Muscle of arm (tissue), 14 donors: ENCODE measurements at places on chromosomes 7 and 10. TPM values are rescaled to one million over a fixed set of nuclear protein-coding genes. Genes with fewer than 3 reads are reported as not detected.

CLCN1 gene
- 2.0 TPM for polyA plus RNA-seq

KCND2 gene
- polyA plus RNA-seq = 1.1 TPM

STEAP1 gene
- polyA plus RNA-seq = not detected

FANK1 gene
- polyA plus RNA-seq = 1.3 TPM

CD36 gene
- 260 TPM for polyA plus RNA-seq

IRF5 gene
- 1.4 TPM for polyA plus RNA-seq

TMEM225B gene
- polyA plus RNA-seq = 0.93 TPM

KIF20B gene
- polyA plus RNA-seq = 15.4 TPM

FGL2 gene
- 23.9 TPM for polyA plus RNA-seq

CYP3A4 gene
- polyA plus RNA-seq = 0.26 TPM

PNLIPRP2 gene
- not detected for polyA plus RNA-seq

MASTL gene
- 7.6 TPM for polyA plus RNA-seq

KIFBP gene
- polyA plus RNA-seq = 26.1 TPM

ZNF277 gene
- 25.6 TPM for polyA plus RNA-seq

SFTPA1 gene
- polyA plus RNA-seq = not detected

CLEC2L gene
- 1.2 TPM for polyA plus RNA-seq

SPDYE9 gene
- 1.2 TPM for polyA plus RNA-seq

MLXIPL gene
- polyA plus RNA-seq = 0.49 TPM

TAS2R16 gene
- not detected for polyA plus RNA-seq

HSPA12A gene
- polyA plus RNA-seq = 6.4 TPM

FRMD4A gene
- 28.6 TPM for polyA plus RNA-seq

HSPB1 gene
- polyA plus RNA-seq = 1,586 TPM

ANKRD61 gene
- 1.1 TPM for polyA plus RNA-seq

MRPS17 gene
- 15.0 TPM for polyA plus RNA-seq

OR6B1 gene
- not detected for polyA plus RNA-seq

NT5C3A gene
- polyA plus RNA-seq = 37.0 TPM

AMPH gene
- 8.8 TPM for polyA plus RNA-seq

NFE2L3 gene
- not detected for polyA plus RNA-seq

RUFY2 gene
- 28.6 TPM for polyA plus RNA-seq

FOXI2 gene
- polyA plus RNA-seq = 0.65 TPM

CPA4 gene
- polyA plus RNA-seq = 4.6 TPM

INA gene
- 0.14 TPM for polyA plus RNA-seq

LRRC61 gene
- 11.1 TPM for polyA plus RNA-seq

OPN1SW gene
- polyA plus RNA-seq = 2.4 TPM

MRC1 gene
- polyA plus RNA-seq = 13.6 TPM

BTBD16 gene
- not detected for polyA plus RNA-seq

CFAP58 gene
- polyA plus RNA-seq = 0.48 TPM

LRRC17 gene
- 29.8 TPM for polyA plus RNA-seq

TAS2R41 gene
- not detected for polyA plus RNA-seq

SPDYE18 gene
- polyA plus RNA-seq = not detected

ZNF425 gene
- polyA plus RNA-seq = 5.2 TPM

LIPK gene
- polyA plus RNA-seq = not detected

NANOS1 gene
- 4.4 TPM for polyA plus RNA-seq

IGFBP1 gene
- not detected for polyA plus RNA-seq

SERPINE1 gene
- not detected for polyA plus RNA-seq

ARL3 gene
- 11.7 TPM for polyA plus RNA-seq

ZNF716 gene
- polyA plus RNA-seq = not detected

INMT gene
- 10.7 TPM for polyA plus RNA-seq

ASB10 gene
- 4.2 TPM for polyA plus RNA-seq

CPN1 gene
- 0.18 TPM for polyA plus RNA-seq

NXPH1 gene
- polyA plus RNA-seq = not detected

ASZ1 gene
- not detected for polyA plus RNA-seq

ZNF25 gene
- polyA plus RNA-seq = 17.3 TPM
